Stimulated activated CD4-positive, alpha-beta T cell treated with anti-CD3 and anti-CD28 coated beads, Interleukin-2, amount 100 ng/mL, for 4 hours (primary cell): ENCODE measurements at places on chromosomes 2 and 18.

DNA sequence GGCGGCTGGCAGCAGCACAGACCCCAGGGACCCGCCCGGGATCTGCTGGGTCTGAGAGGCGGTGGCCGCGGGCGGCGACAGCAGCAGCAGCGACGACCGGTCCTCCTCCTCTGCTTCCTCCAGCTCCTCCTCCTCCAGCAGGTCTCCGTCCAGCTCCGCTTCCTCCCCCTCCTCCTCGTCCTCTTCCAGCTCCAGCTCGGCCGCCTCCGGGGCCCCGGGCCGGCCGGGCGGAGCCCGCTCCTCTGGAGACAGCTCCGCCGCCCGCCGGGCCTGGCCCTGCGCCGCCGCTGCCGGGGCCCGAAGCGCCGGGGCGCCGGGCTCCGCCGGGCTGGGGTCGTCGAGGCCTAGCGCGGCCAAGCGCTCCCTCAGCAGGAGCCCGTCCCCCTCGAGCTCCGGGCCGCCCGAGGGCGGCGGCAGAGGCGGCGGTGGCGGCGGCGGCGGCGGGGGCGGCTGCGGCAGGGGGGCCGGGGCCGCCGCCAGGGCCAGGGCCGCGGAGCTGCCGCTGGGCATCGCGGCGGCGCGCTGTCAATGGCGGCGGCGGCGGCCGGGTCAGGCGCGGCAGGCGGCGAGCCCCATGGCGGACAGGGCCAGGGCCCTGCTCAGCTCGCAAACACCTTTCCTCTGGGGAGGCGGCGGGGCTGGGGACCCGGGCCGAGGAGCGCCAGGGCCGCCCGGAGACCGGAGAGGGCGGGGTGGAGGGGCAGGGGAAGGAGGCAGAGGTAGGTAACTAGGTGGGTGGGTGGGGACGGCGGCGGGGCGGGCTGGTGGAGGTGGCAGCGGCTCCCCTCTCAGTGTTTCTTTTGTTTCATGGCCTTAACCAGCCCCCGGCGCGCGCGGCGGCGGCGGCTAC, 445 bp downstream of the MEX3C start:
- peak; percentile 9 for DNase-seq

- no peak for DNase-seq
These were observed 119.6 kb downstream of the NFATC1 start for GRCh38 chr18:79515331-79515730.

DNA sequence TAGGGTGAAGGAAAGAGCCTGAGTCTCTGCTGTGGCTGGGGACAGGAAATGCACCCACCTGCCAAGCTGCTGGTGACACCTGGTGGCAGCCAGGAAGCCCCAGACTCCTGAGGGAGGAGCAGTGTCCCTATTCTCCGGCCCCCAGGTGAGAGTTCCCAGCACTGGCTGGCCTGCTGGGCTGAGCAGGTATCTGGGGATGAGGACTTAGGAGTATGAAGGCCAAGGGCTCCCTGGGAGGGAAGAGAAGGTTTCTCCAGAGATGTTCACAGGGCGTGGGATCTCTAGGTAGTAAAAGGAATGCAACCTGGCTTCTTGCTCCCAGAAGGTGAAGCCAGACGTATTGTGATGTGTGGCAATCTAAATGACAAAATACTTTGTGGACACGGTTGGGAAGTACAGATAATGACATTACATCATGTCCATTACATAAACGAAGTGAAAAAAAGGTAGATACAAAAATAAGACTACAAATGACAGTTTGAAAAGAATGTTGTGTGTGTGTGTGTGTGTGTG, 75.8 kb upstream of the SLC1A4 start:
- DNase-seq, result no peak

DNA sequence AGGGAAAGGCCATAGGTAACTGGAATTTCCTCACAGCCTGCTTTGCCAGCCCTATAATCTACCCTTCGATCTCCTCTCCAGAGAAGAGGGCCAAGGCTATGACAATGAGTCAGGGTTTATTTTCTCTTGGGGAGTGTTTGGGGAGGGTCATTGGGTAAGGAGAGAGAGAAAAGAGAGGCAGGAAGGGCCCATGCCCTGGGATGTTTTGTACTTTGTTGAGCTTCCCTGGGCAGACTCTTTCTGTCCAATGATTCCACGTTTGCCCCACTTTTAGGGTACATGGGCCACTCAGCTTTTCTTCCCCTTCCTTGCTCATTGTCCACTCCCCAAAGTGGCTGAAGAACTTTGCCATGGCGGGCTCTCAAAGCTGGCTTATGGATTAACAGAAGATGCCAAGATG, 224.2 kb downstream of the ALK start:
- DNase-seq, result no peak

DNA sequence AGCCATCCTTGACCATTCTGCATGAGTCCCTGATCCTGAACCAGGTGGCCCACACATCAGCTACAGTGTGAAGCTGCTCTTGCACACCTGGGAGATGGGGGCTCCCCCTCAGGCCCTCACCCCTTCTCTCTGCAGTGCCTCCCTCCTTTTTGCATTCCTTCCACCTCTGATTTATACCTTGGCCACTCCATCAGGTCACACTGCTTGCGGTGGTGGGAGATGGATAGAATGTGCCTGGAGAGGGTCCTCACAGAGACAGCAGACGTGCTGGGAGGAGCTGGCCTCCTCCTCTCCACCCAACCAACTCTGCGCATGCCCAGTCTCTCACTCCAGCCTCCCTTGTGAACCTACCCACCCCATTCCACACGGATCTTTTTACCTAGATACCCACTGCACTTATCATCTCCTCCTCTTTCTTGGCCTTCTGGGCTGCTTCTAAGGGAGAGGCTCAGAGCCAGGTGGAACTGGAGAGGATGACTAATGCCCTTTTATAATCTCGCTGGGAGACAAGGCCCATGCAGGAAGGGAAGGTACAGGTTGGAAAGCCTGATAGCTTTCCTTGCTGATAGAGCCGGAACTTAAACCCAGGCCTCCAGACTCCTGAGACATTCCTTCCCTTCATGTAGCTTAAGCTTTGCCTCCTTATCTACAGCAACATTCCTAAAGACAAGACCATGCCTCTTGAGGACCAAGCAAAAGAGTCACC, 205.1 kb downstream of the ZBTB7C start:
- no peak for DNase-seq

DNA sequence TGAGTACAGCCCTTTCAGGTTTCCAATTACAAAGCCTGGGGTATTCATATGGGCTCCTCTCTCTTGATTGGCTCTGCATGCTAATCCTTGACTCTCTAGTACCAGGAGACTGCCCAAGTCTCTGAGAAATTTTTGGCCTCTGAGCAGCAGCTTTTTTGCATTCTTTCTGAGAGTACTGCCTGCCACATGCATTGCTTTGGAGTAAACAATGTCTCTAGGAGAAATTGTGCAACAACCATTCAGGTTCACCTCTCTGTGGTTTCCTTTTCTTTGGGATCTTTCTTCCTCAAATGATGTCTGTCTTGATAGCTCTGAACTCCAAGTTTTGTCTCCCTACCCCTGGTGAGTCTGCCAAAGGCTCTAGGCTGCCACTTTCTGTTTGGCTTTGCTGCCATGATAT, 115.8 kb upstream of the SETBP1 start:
- no peak for DNase-seq

- DNase-seq, result no peak
These were observed 84.0 kb upstream of the HAAO start for GRCh38 chr2:42876326-42876751.

GRCh38 chr2:37506407-37507050, 162.1 kb downstream of the QPCT start:
- no peak for DNase-seq

GRCh38 chr18:70068981-70069380, 121.3 kb upstream of the CD226 start:
- DNase-seq, result no peak

- no peak for DNase-seq
These were observed 235.4 kb downstream of the EIPR1 start for GRCh38 chr2:3142210-3142609.

DNA sequence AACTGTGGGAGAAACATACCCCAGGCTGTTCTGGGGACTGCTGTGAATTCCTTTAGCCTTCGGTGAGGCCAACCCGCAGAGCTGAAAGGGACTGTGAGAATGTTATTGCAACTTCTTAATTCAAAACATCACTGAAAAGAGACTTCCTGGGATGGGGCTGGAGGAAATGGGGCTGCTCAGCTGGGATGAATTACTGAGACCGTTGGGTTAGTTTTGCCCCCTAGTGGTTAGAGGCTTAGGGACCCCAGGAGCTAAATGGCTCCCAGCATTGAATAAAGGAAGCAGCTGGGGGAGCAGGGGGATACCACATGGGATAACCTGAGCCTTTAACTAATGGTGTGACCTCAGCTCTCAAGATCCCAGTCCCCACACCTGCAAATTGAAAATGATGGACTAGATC, 941.1 kb upstream of the FANCL start:
- DNase-seq, result no peak

GRCh38 chr2:54658564-54659071, 64.8 kb upstream of the EML6 start:
- no peak for DNase-seq
